NCI-H446 treated with DMSO at 0.1 percent for 48 hours (cell line): ENCODE measurements at places on chromosomes 1 and 21.

DNA sequence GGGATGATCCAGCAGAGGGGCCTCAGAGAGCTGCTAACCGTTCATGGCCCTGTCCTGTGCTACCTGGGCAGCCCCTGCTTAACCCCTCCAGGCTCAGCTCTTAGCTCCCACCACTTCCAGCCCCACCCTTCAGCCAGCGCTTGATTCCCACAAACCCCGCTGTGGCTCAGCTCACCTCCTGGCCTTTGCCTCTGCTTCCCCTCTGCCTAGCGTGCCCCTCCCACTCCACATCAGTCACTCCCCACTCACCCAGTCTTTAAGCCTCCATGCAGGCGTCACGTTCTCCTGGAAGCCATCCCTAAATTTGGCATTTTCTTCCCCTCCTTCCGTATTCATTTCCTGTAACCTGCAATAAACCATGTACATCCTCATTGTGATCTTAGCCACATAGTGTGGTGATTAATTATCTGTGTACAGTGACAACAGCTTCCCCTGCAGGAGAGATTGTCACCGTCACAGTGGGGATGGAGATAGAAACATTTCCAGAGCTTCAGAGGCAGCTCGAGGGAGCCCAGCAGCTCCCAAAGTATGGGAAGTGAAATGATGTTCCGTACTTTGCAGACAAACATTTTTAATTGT is 65.5 kb downstream of the EPHB2 start:
- no peak for DNase-seq

- no peak for DNase-seq
These were observed 391.8 kb downstream of the DUSP10 start for GRCh38 chr1:221350091-221350490.

DNA sequence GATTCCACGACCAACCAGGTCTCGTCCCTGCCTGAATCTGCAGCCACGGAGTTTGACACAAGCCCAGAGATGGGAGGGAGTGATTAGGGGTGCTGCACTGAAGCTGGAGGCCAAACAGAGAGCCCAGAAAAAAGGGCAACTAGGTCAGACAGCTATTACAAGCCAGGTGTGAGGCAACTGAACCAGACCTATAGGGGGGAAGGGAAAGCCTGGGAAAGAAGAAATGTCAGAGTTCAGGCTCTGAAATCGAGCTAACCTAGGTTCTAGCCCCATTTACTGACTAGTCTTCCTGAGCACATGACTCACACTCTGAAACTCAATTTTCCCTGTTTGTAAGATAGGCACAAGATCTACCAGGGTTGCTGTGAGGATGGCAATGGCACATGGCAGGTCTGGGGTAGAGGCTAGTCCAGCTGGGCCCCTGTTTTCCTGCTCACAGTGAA is 1.7 kb downstream of the DHCR24 start:
- DNase-seq: no peak

DNA sequence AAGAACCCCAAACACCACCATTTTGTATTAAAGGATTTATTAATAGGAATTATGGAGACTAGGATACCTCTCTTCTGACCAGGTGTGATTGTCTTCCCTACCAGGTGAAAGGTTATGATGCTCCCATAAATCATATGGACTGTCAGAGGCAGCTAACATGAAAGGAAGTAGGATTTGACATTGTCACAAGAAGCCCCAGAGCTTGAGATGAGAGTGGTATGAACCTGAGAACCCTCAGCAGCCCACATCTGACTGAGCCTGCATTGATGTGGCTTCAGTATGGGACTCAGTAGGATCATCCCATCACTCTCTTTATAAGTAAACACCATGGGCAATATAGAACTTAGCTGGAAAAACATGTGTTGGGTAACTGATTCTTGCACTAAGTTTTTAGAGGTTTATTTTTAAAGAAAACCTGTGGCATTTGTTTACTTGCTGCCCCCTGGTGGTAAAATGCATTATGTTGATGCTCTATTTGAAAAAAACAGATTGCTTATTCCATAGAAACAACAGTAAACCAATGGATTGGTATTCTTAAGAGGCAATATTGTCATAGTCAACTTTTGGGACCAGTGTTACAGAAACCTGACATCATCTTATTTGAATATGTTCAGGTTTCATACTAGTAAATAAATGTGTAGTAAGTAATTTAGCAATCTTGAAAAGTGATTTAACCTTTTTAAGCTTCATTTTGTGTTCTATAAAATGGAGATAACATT is 16.6 kb upstream of the CACYBP start:
- no peak for DNase-seq

DNA sequence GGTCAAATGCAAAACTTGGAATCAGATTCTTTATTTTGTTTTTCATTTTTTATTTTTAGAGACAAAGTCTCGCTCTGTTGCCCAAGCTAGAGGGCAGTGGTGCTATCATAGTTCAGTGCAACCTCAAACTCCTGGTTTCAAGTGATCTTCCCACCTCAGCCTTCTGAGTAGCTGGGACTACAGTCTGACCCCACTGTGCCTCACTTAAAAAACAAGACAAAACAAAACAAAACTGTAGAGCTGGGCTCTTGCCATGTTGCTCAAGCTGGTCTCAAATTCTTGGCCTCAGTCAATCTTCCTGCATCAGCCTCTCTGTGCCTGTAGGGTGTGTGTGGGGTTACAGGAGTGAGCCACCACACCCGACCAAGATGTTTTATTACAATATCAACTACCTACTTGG is 396.0 kb upstream of the USP24 start:
- DNase-seq: no peak

- DNase-seq: no peak
These were observed 7.3 kb upstream of the PMVK start for GRCh38 chr1:154943649-154944400.

DNA sequence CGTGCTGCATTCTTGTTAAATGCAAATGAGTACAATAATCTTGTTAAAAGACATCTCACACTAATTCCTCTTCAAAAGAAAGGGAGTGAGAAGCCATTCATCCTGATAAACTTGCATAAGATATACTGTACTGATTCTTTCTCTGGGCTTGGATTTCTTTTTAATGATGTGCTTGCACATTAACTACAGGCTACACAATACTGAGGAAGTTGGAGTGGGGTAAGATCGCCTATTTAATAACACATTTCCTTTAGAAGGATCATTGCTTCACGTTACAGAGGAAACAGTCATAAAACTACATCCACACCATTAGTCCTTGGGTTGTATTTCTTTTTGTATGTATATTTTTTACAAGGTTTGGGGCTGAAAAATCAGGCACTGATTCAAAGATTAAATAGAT is 36.6 kb downstream of the NRIP1 start:
- DNase-seq: no peak

DNA sequence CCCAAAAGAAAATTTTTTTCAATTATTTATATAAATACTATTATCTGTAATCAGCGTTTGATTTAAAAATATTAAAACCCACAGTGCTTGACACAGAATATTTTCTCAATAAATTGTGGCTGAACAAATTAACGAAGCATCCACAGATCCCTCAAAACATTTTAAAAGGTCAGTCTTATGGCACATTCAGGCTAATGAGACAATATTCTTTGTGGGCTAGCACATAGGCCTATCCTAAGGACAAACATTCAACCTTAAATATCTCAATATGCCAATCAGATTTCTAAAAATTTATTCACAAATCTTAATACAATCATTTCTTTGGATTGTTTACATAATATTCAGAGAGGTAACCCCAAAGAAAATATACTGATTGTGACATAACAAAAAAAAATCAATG is 8.1 kb downstream of the PTGS2 start:
- DNase-seq: no peak

DNA sequence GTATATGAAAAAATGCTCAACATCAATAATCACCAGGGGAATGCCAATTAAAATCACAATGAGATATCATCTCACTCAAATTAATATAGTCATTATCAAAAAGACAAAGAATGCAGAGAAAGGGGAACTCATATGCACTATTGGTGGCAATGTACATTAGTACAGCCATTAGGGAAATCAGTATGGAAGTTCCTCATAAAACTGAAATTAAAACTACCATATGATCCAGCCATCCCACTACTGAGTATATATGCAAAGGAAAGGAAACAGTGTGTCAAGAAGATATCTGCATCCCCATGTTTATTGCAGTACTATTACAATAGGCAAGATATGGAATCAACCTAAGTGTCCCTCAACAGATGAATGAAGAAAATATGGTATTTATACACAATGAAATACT is 32.1 kb upstream of the TEKT2 start:
- DNase-seq: no peak

- DNase-seq: no peak
These were observed 351.0 kb upstream of the B3GALT2 start for GRCh38 chr1:193537266-193538002.

DNA sequence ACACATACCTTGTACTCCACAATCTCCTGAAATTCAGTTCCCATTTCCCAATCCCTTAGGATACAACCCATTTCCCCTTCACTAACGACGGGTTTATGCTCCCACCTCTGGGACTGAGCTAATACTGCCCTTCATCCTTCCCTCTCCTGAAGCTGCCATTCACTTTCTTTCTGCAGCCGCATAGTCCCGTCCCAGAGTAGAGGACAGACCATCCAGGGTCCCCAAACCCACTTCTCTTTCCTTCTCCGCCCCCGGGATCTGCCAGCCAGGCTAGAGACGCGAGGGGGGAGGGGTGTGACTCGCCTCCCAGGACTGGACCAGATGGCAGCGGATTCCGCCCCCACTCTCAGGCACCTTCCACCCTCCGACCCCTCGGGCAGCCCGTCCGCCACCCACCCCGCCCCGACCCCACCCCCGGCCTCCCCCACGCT is 679 bp downstream of the ABL2 start:
- peak; percentile 4 for DNase-seq

DNA sequence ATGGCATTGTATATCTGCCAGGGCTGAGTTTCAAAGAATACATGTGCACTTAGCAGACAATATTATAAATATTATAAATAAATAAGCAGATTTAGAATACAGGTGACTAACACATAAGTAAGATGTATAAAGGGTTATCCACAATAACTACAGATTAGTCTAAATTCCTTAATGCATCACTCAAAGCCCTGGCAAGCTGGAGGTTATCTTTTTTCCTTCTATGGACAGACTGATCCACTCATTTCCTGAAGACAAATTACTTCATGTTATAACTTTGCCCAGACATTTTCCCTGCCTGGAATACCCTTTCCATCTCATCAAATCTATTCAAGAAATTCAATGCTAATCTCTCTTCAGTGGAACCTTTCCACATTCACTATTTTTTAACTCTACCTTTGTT is 38.8 kb downstream of the LUZP1 start:
- DNase-seq: no peak

DNA sequence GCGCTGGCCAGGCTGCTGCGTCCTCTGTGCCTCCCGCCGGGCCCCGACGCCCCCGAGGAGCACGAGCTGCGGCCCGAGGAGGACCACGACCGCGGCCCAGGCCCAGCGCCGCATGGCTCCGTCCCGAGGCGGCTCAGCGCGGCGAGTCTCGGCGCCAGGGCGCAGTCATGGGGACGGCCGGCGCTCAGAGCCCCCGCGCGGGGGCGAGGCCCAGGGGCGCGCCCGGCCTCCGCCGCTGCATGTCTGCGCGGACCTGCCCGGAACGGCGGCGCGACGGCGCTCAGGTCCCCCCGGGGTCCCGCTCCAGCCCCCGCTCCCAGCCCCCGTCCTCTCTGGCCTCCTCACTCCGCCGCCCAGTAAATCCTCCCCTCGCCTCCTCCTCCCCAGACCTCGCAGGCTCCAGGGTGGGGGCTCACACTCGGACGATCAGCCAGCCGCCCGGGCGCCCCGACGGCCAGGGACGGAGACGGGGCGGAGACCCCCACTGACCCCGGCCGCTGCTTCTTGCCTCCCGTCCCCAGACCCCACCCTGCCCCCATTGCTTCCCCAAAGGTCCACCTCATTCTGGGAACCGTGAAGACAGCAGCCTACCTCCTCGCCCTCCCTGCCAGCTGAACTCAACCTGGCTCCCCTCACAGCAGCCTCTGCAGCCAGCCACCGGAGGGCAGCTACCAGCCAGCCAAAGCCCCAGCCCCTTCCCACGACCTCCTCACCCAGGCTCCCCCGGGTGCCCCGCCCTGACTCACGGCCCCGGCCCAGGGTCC is at the start of gene C1QTNF12:
Gene C1QTNF12 (minus strand): TSS at position 146 of the 764 bp plus-strand sequence. CDS start 32 bp downstream, at position 114.
- DNase-seq: no peak

GRCh38 chr1:10471411-10472219 is 714 bp downstream of the DFFA start:
- no peak for DNase-seq

- DNase-seq: no peak
These were observed 48.4 kb upstream of the TNFSF18 start for GRCh38 chr1:173099166-173099565.

DNA sequence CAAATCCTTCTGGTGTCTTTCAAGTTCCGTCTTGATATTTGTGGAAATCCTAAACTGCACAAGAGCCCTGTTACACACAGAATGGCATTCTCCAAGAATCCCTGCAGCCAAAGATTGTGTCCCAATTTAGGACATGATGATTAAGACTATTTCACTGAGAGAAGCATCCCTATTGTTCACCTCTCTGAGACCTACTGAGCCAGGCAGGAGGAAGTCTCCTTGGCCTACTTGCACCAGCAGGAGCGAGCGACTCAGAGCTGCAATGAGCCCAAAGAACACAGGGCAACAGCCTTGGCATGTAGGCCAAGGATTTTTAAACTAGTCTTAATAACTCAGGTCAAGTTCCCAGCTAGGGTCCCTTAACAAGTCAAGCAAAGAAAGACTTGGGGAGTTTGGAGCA is 79.4 kb upstream of the RUNX1 start:
- no peak for DNase-seq

DNA sequence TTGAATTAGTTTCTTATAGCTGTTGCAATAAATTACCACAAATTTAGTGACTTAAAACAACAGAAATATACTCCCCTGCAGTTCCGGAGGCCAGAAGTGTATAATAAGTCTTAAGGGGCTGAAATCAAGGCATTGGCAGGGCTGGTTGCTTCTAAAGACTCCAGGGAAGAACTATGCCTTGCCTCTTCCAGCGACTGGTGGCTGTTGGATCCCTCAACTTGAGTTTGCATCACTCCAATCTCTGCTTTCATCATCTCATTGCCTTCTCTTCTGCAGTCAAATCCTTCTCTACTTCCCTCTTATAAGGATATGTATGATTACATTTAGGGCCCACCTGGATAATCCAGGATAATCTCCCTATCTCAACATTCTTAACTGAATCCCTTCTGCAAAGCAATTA is 19.1 kb upstream of the MED18 start:
- no peak for DNase-seq

- DNase-seq: no peak
These were observed 6.0 kb upstream of the C1orf174 start for GRCh38 chr1:3905953-3906671.
